NCI-H2171 (cell line): ENCODE measurements at places on chromosomes 6 and 20.

GRCh38 chr6:80637312-80637711 is 530.8 kb downstream of the BCKDHB start:
- no peak for DNase-seq

DNA sequence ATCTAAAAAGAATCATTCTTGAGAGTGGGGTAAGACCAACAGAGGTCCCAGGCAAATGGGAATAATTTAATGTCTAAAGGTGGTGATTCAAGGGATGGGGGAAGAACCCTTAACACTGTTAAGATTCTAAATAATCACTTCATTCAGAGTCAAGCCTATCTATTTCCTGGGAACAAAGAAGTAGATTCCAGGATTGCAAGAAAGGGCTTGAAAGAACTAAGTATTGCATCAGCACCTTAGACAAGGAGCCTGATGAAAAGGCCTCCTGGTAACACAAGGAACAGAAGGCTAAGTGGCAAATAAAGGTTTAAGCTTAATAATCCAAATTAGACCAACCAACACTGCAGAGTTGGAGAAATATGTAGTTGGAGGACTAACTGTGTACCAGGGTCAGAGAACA is 620.7 kb upstream of the BTBD3 start:
- no peak for DNase-seq

GRCh38 chr6:104324301-104324700 is 535.4 kb downstream of the HACE1 start:
- DNase-seq = no peak

DNA sequence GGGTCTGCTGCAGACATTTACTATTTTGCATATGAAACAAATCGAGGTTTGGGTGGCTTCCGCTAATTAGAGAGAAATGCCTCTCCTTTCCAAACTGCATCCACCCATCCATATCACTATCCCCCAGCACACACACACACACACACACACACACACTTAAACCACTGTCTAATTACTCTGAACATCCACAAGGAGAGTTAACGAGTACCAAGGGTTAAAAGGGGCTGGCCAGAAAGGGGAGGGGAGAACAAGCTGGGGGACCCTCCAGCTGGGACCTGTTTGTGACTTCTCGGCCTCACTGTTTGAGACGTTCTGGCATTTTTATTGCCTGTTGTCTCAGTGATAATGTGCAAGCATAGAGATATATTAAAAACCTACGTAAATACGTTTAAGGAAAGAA is 261.2 kb downstream of the FOXC1 start:
- no peak for DNase-seq

DNA sequence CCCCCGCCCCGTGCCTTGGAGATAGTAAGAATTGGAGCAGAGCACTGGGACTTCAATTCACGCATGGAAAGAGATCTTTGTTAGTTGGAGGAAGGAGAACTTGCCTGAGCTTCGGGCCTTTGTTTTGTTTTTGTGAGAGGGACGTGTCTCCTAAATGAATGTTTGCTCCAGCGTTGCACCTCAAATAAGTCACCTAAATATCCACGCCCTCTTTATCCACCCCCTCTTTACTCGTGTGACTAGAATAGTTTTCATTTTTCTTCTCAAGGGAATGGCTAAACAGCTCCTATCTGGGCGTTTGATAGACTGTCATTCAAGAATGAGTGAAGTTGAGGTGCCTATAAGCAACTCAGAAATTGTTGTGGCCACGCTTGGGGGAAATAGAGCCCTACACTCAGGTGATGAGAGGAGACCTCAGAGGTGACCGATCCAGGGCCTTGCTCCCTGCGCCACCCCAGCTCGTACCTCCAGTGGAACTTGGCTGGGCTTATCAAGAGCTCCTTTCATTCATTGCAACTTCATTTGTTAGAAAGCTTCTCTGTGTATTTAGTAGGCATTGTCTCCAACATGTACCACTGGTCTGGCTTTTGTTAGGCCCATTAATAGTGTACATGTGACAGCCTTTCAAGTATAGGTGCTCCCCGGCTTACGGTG is 861 bp downstream of the PCMTD2 start:
- DNase-seq = no peak

GRCh38 chr20:16917636-16918035 is 169.5 kb downstream of the OTOR start:
- DNase-seq = no peak
